Spinal cord (tissue), 10 donors: ENCODE measurements at places on chromosomes 4 and X.
A peak's percentile ranks its signal among the peaks of the same experiment; 100 is the strongest.

DNA sequence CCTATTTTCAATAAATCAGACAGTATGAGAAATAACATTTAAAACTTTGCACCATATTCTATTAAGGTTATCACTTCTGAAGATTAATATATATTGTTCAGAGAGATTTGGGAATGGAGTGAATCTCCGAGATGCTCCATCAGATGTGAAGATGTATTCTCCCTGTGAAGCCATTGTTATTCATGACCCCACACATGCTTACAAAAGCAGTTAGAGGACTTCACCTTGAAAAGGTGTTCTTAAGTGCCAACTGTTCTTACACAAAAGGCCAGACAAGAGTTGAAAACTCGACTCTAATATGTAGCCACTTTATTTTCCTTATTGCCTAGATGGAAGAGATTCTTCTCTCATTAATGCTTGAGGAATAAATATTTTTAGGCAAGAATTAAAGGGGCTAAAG is 54.3 kb upstream of the NEIL3 start:
- no peaks in the 10 kb centered on the region for H3K36me3 ChIP-seq
- H3K4me3 ChIP-seq = no peak overlapping the region
- no peak for DNase-seq
- H3K4me1 ChIP-seq = no peaks in the 10 kb centered on the region
- H3K27me3 ChIP-seq = no peaks in the 10 kb centered on the region

GRCh38 chr4:153466081-153466948 is at the start of gene TMEM131L:
Gene TMEM131L (plus strand): TSS chr4:153466360. CDS start chr4:153466398, 38 bp downstream.
- no peaks in the 10 kb centered on the region for H3K36me3 ChIP-seq
- H3K27ac ChIP-seq = peak within 1 kb of the TSS; percentile 25
- H3K4me3 ChIP-seq = peak within 1 kb of the TSS; percentile 84
- H3K27me3 ChIP-seq = no peaks in the 10 kb centered on the region
- DNase-seq = no peak

DNA sequence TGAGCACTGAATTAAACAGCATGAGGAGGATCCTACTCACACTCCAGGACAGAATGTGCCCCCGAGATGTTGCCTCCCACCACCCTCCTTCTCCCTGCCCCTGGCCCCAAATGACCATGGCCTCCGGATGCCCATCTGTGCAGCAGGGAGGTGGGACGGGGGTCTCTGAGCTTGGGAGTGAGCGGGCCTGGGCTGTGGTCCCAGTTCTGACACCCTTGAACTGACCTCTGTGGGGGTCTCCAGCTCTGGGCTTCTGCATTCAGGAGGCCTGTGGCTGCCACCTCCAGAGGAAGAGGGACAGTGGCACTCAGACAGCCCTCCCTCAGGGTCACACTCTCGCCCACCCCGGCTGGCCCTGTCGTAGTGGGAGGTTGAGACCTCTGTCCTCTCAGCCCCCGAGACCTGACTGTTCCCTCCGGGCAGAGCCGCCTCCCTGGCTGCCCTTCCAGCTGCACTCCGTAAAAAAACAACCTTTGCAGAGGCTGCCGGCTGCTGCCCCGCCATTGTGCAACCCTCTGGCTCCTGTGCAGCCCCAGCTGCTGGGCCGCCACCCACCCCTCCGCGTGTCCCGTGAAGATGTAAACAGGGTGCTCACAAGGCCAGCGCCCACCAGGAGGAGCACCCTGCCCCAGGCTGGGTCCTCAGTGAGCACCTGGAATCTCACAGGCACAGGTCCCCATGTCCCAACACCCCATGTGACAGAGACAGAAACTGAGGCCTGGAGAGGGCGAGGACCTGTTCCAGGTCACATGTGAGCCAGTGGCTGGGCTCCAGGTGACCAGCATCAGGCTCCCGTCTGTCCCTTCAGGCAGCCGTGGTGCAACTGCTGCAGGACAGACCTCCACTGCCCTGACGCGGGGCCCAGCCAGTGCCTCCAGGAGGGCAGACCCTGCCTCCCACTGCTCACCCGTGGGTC is 39.6 kb downstream of the HTRA3 start:
- H3K4me3 ChIP-seq = no peak overlapping the region
- no peak for DNase-seq
- no peaks in the 10 kb centered on the region for H3K27me3 ChIP-seq
- peaks cover 13% of the 10 kb centered on the region for H3K4me1 ChIP-seq

GRCh38 chr4:180057891-180058671 is 2185.1 kb upstream of the TENM3 start:
- H3K4me3 ChIP-seq = peak overlapping the region; percentile 74
- H3K27ac ChIP-seq = peak overlapping the region; percentile 74
- peaks cover 15% of the 10 kb centered on the region for H3K4me1 ChIP-seq
- peaks cover 14% of the 10 kb centered on the region for H3K27me3 ChIP-seq

DNA sequence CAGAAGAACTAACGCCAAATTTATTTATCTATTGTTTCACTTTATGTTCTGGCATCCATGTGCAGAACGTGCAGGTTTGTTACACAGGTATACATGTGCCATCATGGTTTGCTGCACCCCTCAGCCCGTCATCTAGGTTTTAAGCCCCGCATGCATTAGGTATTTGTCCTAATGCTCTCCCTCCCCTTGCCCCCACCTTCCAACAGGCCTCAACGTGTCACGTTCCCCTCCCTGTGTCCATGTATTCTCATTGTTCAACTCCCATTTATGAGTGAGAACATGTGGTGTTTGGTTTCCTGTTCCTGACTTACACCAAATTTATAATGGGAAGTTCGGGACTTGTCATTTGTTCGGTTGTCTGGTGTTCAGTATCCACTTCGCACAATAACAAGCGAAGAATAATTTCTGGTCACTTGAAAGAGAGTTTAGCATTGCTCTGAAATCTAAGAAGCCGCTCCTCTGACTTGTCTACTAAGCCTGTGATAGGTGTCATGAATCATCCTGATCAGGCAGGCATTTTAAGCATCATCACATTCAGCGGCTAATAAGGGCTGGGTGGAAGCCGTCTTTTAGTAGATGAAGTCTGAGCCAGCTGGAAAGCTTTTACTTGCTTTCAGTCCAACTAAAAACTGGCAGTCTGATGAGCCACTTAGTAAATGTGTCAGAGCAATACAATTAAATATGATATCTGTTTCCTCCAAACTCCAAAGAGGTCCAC is 1065.7 kb upstream of the PABPC4L start:
- no peaks in the 10 kb centered on the region for H3K4me1 ChIP-seq
- no peak for DNase-seq
- H3K27ac ChIP-seq = no peak overlapping the region
- H3K36me3 ChIP-seq = no peaks in the 10 kb centered on the region
- no peak overlapping the region for H3K4me3 ChIP-seq

- no peaks in the 10 kb centered on the region for H3K27me3 ChIP-seq
- H3K4me3 ChIP-seq = no peak overlapping the region
- H3K27ac ChIP-seq = no peak overlapping the region
- DNase-seq = no peak
- H3K4me1 ChIP-seq = peaks cover 36% of the 10 kb centered on the region
Measured at GRCh38 chr4:87041141-87041540, 106.3 kb downstream of the AFF1 start.

DNA sequence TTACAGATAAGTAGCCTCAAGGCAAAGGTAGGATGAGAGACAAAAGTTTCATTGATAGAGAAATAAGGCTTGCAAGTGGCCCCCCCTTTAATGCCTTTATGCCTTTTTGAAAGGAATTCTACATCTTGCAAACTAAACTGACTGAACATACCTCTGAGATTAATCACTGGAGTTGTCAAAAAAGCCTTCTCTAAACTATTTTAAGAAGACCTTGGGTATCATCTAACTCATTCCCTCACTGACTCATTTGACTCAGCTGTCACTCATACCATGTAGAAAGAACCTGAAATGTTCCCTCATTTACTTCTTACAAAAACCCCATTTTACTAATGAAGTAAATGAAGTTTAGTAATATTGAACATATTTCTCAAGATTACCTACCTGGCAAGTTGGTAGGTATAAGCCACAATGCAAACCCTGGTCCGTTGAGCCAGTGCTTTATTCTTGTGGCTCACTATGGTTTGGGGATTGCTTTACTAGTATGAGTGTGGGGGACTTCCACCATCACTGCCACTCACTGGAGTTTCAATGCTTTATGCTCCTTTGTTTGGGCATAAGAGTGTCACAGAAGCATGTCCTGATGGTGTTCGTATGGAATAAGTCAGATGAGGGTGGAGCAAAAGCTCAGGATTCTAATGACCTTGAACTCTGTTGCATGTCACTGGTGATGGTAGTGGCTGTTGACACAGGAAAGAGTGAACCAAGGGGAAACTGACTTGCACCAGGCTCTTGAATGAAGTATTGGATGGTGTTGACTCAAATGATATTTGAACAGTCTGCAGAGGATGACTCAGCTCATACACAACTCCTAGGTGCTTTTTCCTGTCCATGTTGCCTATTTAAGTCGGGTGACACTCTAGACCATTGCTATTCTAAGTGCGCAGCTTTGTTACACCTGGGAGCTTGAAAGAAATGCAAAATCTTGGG is 305.5 kb upstream of the EMCN start:
- no peaks in the 10 kb centered on the region for H3K27me3 ChIP-seq
- H3K4me3 ChIP-seq = no peak overlapping the region
- no peak for DNase-seq
- H3K4me1 ChIP-seq = peaks cover 6% of the 10 kb centered on the region

GRCh38 chr4:41327770-41328169 is 71.0 kb downstream of the UCHL1 start:
- no peaks in the 10 kb centered on the region for H3K36me3 ChIP-seq
- no peaks in the 10 kb centered on the region for H3K27me3 ChIP-seq
- H3K4me3 ChIP-seq = no peak overlapping the region
- H3K4me1 ChIP-seq = no peaks in the 10 kb centered on the region

- H3K36me3 ChIP-seq = peaks cover 56% of the 10 kb centered on the region
- no peaks in the 10 kb centered on the region for H3K4me1 ChIP-seq
- no peak overlapping the region for H3K4me3 ChIP-seq
- no peak for DNase-seq
Measured at GRCh38 chr4:2915789-2916188, 47.4 kb downstream of the NOP14 start.

DNA sequence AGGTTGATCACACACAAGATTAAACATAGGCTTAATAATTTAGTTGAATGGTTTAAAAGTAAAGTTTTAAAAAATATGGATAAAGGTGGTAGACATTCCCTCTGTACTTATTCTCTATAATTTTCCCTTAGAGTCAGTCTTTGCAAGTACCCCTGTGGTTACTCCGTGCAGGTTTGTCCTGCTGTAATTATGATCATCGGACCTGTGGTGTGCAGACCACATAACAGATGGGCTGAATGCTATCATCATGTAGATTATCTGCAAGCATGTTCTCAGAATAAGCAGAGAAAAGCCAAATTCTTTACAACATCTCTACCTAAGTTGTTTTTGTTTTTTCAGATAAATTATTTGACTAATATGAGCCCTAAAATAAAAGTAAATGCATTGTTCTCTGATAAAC is 146.8 kb downstream of the FSTL5 start:
- H3K36me3 ChIP-seq = no peaks in the 10 kb centered on the region
- H3K4me1 ChIP-seq = no peaks in the 10 kb centered on the region
- no peak overlapping the region for H3K27ac ChIP-seq
- H3K4me3 ChIP-seq = no peak overlapping the region
- no peaks in the 10 kb centered on the region for H3K27me3 ChIP-seq

DNA sequence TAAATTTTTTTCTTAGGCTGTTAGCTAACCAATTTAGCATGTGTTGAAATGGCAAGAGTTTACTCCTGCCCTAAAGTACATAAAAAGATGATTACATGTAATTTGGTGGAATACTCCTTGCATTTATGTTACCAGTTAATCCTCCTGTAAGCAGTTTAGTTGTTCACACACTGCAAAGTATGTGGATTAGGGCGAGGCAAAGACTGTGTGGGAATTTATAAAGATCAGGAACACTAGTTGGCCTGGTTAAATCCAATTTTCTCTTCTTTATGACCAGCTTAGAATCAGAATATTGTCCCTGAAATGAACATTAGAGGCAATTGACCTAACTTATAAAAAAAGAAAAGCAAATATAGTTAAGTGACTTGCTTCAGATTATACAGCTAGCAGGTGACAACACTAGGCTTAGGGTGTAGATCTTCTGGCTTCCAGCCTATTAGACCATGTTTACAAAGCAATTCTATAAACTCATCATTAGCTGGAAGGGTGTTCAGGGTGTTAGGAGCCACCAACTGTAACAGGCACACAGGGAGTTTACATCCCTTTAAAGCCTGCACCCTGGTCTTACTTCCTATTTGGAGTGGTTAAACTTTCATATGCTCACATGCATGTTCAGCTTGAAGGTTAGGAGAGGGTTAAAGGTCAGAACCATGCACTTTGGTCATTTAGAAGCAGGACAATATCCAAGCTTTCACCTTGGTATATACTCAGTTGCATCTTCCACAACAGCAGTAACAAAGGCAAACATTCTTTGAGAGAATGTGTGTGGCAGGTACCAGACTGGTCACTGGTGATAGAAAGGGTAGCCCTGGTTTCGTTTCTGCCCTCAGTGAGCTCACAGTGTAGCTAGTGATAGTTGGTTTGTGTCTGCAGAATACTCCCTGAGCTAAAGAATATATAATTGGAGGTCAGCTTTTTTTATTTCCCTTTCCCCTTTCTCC is 72.6 kb downstream of the GC start:
- no peak overlapping the region for H3K27ac ChIP-seq
- H3K4me3 ChIP-seq = no peak overlapping the region
- no peaks in the 10 kb centered on the region for H3K4me1 ChIP-seq
- H3K36me3 ChIP-seq = no peaks in the 10 kb centered on the region

DNA sequence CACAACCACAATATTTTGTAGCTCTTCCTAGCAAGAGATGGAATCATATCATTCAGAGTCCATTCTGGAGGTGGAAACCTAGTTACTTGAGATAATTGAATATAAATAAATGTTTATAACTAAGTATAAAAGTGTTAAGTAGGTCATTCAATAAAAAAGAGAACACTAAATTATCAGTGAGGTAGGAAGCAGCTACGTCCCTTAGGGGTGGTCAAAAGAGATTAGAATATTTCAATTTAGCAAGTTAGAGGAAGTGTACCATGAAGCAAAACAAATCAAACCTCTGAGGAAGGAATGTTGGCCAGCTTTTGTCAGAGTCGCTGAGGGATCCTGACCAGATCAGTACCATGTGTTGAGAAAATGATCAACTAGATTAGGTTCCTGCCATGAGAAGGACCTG is 38.0 kb downstream of the GK2 start:
- no peaks in the 10 kb centered on the region for H3K36me3 ChIP-seq
- no peaks in the 10 kb centered on the region for H3K4me1 ChIP-seq
- no peak overlapping the region for H3K27ac ChIP-seq
- H3K4me3 ChIP-seq = no peak overlapping the region
